ENCODE measurements at places on chromosomes 3 and 15. TPM values are rescaled to one million over a fixed set of nuclear protein-coding genes. Genes with fewer than 3 reads are reported as not detected.
A peak's percentile ranks its signal among the peaks of the same experiment; 100 is the strongest.

GRCh38 chr15:52093539-52094510, 18.8 kb downstream of the BCL2L10 start:
- H3K27ac ChIP-seq = peak overlapping the region; percentile 79
- H3K27me3 ChIP-seq = no peaks in the 10 kb centered on the region
- H3K36me3 ChIP-seq = no peaks in the 10 kb centered on the region

DNA sequence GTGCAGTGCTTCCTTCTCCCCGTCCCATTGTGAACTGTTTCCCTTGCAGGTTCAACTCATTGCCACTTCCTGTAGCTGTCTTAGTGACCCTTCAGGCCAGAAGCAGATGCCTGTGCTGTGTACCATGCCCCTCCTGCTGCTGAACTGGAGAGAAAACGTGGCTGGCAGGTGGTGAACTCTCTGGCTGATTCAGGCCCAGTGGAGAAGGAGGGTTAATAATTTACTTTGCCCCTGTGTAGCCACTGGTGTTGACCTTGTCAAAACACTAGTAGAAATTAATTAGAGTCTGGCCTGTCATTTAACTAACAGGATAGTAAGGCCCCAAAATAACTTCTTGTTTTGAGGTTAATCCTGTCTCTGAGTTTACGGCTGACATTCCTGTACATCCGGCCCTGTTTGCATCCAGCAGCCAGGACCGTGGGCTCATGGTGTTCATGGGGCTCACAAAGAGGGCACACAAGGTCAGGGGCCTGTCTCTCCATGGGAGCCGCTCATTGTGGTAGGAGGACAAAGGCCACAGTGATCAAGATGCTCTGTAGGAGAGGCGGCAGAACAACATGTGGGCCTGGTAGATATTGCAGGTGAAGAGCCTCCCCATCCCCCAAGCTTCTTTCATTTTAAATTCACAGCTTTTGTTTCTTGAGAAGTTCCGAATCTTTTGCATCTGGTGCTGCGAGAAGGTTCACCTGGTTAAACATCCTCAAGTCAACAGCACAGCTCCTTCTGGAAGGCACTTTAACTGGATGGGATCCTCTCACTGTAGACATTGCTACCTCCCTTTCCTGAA, 101.6 kb downstream of the CGNL1 start:
- no peak overlapping the region for H3K27ac ChIP-seq
- H3K4me3 ChIP-seq = no peak overlapping the region
- no peaks in the 10 kb centered on the region for H3K36me3 ChIP-seq
- no peak for DNase-seq

GRCh38 chr3:143078883-143079282, 40.7 kb upstream of the CHST2 start:
- no peaks in the 10 kb centered on the region for H3K4me1 ChIP-seq
- H3K27me3 ChIP-seq = no peaks in the 10 kb centered on the region
- H3K4me3 ChIP-seq = no peak overlapping the region

GRCh38 chr15:60913900-60914299, 315.2 kb downstream of the RORA start:
- peaks cover 3% of the 10 kb centered on the region for H3K4me1 ChIP-seq
- no peaks in the 10 kb centered on the region for H3K27me3 ChIP-seq
- H3K27ac ChIP-seq = no peak overlapping the region
- no peak for DNase-seq
- H3K36me3 ChIP-seq = no peaks in the 10 kb centered on the region

DNA sequence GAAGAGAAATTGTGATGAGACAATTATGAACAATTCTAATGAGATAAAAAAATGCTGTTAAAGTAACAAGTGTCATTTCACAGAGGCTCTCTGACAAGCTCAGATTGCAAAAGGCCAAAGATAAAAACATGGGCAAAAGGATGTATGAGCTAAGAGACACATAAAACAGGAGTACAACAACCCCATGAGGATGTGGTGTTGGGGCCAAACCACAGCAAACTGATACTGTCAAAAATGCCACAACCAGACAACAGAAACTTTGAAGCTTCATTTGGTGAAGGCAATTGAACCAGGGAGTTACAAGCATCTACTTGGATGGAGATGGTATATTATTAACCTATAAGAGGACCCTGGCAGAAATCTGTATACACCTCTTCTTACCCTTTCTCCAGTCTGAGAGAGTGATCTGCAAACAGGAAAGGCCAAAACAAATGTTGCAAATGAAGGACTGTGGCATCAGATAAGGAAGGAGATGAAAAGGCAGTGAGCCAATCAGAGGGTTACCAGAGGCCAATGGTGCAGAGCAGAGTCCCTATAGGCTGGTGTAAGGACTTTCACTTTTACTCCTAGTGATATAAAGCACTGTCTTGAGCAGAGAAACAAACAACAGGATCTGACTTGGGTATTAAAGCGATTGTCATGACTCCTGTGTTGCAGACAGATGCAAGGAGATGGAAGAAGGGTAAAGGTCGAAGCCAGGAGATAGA, 659.0 kb downstream of the NTRK3 start:
- H3K27me3 ChIP-seq = no peaks in the 10 kb centered on the region
- no peak overlapping the region for H3K4me3 ChIP-seq
- H3K4me1 ChIP-seq = no peaks in the 10 kb centered on the region

Gene ERICH6
- under 0.01 TPM for total RNA-seq

Gene WNT5A
- 117 TPM for total RNA-seq

Gene IGSF10
- 45.9 TPM for total RNA-seq
